Activated CD8-positive, alpha-beta memory T cell treated with anti-CD3 and anti-CD28 coated beads, Interleukin-2, amount 50 U/mL, for 48 hours (primary cell): ENCODE measurements at places on chromosomes 2 and 18.
A peak's percentile ranks its signal among the peaks of the same experiment; 100 is the strongest.

DNA sequence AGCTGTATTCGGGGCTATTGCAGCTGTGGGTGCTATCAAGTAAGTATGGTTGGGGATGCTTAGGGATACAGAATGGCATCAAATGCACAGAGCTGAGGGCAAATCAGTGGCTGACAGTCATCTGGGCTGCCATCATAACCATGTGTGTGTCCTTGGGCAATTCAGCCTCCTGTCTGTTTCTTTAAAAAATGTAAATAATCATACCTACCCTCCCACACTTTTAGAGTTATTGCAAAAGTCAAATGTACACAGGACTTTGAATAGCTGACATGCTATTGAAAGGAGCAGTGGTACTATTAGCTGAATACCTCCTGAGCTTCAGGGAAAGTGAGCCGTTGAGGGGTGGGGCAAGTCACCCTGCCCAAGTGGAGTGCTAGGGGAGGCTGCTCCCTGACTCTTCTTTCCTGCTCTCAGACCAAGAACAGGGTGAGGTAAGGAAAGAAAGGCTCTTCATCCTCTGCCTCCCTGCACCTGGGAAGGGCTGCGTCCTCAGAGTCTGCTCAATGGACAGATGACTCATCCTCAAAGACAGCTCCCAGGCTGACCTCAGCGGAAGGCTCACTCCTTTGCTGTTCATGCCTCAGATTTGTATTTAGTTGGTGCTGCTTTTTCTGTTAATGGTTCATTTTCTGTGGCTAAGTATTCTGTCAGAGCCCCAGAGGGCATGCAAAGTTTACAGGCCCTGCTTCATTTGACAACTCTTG, 54.9 kb upstream of the BZW1 start:
- no peak for DNase-seq

- DNase-seq = peak; percentile 82
Observed at GRCh38 chr2:24164416-24164973, 10.4 kb upstream of the FAM228A start.

DNA sequence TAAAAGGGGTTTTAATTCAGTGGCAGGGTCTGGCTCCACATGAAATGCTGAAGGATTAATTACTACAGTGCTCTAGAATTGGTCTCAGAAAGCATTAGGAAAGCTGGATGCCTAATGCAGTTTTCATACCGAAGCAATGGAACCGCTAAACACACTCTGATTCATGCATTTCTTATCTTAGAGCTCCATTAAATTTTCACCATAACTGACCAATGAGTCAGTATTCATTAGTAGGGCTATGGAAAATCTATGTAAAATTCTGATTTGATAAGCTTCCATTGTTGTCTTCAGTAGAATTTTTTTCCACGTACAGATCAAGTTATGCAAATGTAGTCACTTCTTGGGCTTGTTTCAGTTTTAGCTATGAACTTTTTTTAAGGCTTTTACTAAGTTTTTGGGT, 359.9 kb downstream of the ARHGAP15 start:
- no peak for DNase-seq

DNA sequence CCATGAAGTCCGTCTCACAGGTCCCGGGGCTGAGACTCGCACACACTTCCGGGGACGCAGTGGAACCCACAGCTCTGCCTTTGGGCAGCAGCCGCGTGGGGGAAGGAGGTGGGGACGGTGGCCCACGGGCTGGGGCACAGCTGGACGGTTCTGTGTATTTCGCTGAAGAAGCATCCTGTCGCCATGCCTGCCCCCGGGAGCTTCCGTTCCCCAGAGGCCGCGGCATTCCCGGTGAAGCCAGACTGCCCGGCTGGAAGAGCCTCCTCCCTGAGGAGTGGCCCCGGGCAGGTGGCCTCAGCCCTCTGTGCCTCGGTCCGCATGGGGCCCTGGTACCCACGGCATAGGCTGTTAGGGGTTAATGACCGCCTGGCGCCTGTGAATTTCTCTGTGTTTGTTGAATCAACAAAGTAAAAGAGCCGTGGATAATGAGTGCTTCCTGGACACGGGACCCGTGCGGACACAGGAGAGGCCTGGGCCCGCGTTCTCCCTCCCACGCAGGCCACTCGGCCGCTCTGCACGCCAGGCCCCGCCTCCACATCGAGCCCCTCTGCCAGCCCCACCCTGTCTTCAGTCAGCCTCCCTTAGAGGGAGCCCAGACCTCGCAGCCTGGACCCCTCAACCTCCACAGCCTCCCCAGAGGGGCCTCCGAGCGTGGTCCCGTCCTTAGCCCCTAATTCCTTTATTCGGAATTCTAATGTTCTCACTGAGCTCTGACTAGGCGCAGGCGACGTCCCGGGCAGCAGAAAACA, 51.0 kb downstream of the KCNG2 start:
- DNase-seq = no peak

- DNase-seq = no peak
Observed at GRCh38 chr18:24443870-24444269, 16.6 kb upstream of the HRH4 start.

GRCh38 chr2:30447149-30448045, at the start of gene LCLAT1:
Gene LCLAT1, plus strand, starts transcription at chr2:30447246. Its CDS starts 78,345 bp downstream, at chr2:30525591.
- DNase-seq = peak; percentile 93

GRCh38 chr18:22525313-22525712, 107.6 kb upstream of the CTAGE1 start:
- DNase-seq = no peak

- no peak for DNase-seq
Observed at GRCh38 chr18:50721006-50721405, 98.8 kb downstream of the MRO start.

- DNase-seq = peak; percentile 50
Observed at GRCh38 chr18:79506191-79507075, 110.7 kb downstream of the NFATC1 start.

GRCh38 chr2:181464966-181465365, 7.8 kb downstream of the ITGA4 start:
- DNase-seq = no peak

DNA sequence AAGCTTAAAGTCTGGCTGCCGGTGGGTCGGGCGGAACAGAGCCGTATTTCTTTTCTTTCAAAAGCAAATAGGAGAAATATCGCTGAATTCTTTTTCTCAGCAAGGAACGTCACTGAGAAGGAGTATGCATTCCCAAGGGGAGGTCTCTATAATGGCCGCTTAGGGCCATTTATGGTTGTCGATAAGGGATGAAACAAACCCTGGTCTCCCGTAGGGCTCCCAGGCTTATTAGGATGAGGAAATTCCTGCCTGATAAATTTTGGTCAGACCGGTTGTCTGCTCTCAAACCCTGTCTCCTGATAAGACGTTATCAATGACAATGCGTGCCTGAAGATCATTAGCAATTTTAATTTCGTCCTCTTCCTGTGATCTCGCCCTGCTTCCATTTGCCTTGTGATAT, 227.7 kb upstream of the ZEB2 start:
- no peak for DNase-seq

DNA sequence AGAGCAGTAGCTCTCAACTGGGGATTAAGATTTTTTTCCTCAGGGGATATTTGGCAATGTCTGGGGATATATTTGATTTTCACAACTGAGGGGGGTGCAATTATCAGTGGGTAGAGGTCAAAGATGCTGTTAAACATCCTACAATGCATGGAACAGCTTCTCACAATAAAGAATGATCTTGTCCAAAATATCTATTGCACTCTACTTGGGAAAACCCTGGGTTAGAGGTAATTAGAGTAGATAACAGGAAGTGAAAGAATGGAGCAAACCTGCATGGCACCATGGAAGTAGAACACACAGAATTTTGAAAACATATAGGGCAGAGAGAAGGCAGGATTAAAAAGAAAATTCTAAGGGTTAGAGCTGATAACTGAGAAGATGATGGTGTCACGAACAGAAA, 26.4 kb upstream of the PPM1B start:
- DNase-seq = no peak

DNA sequence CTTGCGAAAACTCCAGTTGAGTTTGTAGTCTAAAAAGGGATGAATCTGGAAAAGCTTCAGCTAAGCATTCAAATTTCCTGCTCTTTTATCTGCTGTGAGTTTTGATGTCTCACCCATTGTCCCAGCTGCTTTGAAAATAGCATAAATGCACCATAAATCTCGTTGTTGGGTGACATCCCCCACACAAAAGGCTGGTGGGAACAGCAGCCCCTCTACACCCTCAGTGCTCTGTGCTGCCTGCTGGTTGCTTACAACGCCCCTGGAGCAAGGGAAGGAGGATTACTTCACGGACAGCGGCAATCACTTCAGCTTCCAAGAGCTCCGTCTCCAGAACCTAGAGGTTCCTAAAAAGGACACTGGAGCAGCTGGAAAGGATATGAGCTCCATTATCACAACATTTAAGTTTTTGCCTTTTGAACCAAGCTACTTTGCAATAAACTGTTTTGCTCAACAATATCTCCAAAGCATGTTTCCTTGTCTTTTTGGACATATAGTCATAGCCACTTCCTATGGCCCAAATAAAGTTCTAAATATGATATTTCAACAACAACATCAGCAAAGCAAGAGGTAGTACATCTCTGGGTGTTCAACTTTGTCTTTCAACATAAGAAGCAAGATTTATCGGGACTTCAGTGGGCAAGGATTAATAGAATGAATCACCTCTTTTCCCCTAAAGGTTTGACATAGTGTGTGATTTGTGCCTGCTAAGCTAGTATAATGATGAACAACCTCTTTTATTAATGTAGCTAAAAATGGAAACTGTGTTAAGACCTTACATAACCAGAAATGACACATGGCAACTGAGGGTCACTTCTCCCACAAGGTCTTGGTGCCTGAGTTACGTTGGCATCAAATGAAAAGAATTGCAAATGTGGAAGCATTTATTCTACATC, 413.5 kb downstream of the TXNL1 start:
- no peak for DNase-seq

GRCh38 chr18:32520771-32521170, 50.1 kb upstream of the GAREM1 start:
- no peak for DNase-seq

DNA sequence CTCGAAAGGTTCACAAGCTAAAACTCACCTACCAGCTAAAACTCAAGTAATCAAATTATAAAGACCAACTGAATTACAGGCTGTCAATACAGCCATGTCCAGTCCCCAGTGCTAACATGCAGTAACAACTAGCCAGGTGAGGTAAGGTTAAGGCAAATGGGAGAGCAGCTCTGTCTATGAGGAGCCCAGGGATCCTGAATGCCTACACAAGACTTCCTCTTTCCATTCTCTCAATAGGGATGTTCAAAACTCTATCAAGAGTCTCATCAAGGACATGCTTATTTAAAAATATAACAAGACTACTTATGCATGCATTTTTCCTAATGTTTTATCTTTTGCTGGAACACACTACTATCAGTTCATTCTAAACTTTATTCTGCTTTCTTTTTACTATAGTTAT, 20.4 kb downstream of the REV1 start:
- no peak for DNase-seq

DNA sequence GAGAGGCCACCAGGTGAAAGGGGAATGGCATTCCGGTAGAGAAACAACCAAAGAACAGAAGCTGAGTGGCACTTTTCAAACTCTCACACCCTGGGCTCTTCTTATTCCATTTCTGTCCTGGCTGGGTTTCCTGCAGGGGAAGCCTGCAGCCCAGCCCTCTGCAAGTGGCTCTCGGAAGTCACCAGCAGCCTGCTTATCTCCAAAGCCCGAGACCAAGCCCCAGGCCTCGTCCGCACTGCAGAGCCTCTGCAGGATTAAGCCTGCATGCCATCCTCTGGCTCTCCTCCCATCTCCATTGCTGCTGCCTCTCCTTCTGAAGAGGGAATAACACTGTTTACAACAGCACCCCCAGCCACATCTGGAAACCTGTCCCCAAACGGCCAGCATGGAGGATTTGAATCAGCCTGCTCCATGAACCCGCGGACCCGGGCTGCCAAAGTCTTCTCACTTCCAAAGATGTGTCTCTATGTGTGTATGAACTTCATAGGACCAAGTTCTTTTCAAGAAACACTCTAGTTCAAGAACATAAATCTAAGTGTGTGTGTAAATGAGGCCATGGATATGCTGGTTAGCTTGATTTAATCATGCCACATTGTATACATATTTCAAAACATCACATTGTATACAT, 54.2 kb downstream of the DIPK1C start:
- no peak for DNase-seq

GRCh38 chr2:36322108-36322507, 33.5 kb upstream of the CRIM1 start:
- DNase-seq = no peak

DNA sequence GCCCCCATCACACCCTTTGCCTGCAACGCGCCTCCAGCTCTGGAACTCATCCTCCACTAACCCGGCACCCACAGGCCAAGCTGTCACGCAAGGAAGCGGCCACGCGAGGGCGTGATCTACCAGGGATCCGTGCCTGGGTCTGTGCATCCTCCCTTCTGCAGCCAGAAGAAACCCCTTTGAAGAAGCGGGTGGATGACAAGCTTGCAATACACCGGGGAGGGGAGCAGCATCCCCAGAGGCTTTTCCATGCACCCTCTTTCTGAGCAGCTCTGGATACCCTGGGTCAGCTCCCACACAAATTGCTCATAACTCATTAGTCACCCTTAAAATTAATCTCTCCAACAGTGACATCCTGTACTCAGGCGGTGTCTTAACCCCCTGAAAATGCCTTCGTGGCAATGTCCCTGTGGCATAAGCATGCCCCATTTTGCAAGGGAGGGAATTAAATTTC, 47.6 kb downstream of the PDCL3 start:
- DNase-seq = peak; percentile 84

- DNase-seq = no peak
Observed at GRCh38 chr2:66689456-66690051, 254.6 kb downstream of the MEIS1 start.

GRCh38 chr18:9348079-9348671, 13.6 kb downstream of the TWSG1 start:
- no peak for DNase-seq

GRCh38 chr2:30503695-30504052, 56.6 kb downstream of the LCLAT1 start:
- DNase-seq = no peak

DNA sequence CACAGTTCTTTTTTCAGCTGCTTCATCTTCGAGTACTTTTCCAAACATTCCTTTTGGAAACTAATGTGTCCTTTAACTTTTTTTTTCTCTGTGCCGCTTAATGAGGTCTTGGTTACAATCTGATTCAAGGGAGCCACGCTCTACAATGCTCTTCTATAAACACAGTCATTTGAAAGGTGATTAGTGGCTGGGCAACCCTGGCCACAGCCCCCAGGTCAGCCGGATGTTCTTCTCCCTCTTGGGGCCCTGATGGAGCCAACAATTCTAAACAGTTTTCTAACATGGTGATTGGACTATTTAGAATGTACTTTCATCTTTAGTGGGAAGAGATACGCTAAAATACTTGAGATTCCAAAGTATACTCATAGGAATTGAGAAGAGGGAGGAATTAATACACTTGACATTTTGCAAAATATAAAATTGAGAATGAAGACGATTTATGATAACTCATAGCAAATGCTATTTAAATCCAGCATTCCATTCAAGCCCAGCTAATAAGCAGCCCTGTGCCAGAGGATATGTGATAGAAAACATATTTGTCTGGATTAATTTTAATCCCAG, 83.7 kb upstream of the MBOAT2 start:
- no peak for DNase-seq

DNA sequence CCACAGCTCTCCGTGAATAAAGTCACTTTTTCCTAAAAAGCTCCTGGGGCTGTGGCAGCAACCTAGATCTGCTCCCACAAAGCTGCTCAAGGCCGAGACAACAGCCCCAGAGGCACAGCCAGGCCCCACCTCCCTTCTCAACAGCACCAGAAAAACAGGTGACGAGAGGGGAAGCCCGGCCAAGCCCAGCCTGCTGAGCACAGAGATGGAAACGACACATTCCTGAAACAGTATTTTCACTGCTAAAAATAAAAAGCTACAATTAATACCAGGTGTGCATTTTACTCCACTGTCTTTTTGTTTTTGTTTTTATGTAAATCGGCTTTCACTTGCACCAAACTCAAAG, 199.3 kb downstream of the HDAC4 start:
- no peak for DNase-seq
